Activated T-helper 1 cell treated with anti-CD3 and anti-CD28 coated beads, Interleukin-2, amount 50 U/mL, for 16 hours (primary cell): ENCODE measurements at places on chromosomes 11 and 22.

- DNase-seq = peak; percentile 27
Measured at GRCh38 chr22:30314915-30315314, 11.8 kb downstream of the TBC1D10A start.

- DNase-seq = no peak
Measured at GRCh38 chr22:30176431-30176830, 70.1 kb downstream of the LIF start.

- no peak for DNase-seq
Measured at GRCh38 chr11:130650456-130651030, 202.1 kb downstream of the ADAMTS15 start.

DNA sequence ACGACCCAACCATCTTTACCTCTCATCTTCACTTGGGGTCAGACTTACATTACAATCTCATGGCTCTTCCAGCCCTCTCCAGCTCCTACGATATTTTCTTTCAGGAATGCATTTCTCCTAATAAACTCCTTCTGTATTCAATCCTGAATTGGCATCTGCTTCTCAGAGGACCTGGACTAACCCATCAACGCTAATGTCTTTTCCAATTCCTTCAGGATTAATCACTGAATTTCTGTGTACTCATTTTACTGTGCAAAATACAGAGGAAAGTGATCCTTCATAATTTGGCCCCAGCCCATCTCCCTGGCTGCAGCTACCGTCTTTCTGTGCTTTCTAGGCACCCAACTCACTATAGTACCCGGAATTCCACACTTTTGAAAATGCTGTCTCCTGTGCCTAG, 239.2 kb downstream of the METTL15 start:
- no peak for DNase-seq

- no peak for DNase-seq
Measured at GRCh38 chr11:100555931-100556330, 131.2 kb upstream of the ARHGAP42 start.

- no peak for DNase-seq
Measured at GRCh38 chr11:111944651-111945051, 7.5 kb downstream of the DIXDC1 start.

DNA sequence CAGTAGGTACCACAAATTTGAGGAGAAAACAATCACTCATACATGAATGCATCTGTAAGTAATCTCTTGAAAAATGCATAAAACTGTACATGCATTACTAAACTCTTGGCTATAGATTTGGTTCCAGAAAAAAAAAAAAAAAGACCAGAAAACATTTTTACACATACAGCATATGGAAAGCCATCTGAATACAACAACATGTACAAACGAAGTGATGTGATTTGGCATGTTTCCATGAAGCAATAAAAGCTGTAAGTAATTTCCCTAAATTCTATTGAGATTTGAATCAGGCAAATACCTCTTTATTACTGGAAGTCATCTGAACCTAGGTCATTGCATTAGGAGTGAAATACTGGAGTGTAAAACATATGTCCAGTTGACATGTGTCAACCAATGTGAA, 31.9 kb upstream of the ZC3H12C start:
- DNase-seq = no peak

- no peak for DNase-seq
Measured at GRCh38 chr11:129864811-129865210, 30.6 kb downstream of the NFRKB start.

GRCh38 chr11:74086242-74086884, 77.5 kb upstream of the UCP3 start:
- DNase-seq = no peak

GRCh38 chr11:119525180-119525866, 102.4 kb upstream of the THY1 start:
- no peak for DNase-seq

DNA sequence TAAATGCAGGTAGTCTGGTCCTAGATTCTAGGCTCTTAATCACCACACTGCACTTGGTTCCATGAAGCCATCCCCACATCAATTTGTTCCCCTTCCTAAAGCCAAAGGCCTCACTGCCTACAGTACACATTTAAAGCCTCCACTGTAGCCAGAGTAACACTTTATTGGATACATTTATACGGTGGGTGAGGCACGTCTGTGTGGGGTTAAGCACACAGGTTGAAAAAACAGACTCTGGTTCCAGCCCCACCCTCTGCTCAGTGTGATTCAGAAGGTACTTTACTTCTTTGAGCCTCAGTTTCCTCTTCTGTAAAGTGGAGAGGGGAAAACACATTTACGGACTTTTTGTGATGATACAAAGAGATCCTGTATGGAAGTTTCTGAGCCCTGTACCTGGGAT, 22.5 kb downstream of the DSCAML1 start:
- DNase-seq = no peak

GRCh38 chr22:42272431-42272999, 2.1 kb upstream of the TCF20 start:
- DNase-seq = no peak

GRCh38 chr11:61963282-61964057, 4.0 kb downstream of the FTH1 start:
- DNase-seq = no peak

GRCh38 chr11:93513772-93514171, 29.4 kb downstream of the SMCO4 start:
- DNase-seq = no peak

- no peak for DNase-seq
Measured at GRCh38 chr22:26586556-26587325, 3.2 kb downstream of the TPST2 start.
